ENCODE measurements at places on chromosomes 3 and 15.

- DNase-seq = no peak
Observed at GRCh38 chr15:90209591-90209990, 8.5 kb downstream of the SEMA4B start.

DNA sequence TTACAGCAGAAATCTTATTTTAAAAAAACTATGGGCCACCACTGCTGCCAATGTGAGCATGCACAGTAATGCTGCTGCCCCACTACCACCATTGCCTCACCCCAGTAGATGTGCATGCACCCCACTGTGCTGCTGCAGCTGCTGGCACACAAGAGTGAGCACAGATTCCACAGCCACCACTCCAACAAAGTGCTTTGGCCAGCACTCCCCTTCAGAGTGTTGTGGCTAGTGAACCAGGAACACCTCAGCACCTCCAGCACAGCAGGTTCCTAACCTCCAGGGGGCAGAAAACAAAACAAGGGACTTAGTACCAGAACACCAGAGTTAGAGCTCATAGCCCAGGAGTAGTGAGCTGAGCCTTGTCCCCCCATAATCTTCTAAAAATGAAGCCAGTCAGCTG, 629.6 kb downstream of the PYDC2 start:
- no peak for DNase-seq

DNA sequence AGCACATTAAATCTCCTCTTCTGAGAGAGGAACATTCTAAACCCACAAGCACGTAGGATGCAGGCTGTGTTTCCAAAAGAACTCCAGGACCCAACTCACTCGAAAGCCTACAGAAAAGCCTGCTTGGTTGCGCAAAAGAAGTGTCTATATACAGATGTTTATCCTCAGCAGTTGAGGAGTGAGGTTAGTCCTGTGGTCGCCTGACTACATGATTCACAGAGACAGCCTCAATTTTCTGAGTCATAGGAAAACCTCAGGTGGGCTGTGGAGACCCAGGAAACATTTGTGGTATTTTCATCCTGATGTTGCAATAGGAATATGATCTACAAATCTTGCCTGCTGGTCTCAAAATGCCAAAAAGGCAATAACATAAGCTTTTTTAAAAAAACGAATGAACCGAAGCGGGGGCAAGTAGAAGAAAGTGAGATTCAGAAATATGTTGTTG, 183.8 kb upstream of the THRB start:
- no peak for DNase-seq

GRCh38 chr15:68217341-68217740, 12.2 kb downstream of the CLN6 start:
- DNase-seq = no peak

DNA sequence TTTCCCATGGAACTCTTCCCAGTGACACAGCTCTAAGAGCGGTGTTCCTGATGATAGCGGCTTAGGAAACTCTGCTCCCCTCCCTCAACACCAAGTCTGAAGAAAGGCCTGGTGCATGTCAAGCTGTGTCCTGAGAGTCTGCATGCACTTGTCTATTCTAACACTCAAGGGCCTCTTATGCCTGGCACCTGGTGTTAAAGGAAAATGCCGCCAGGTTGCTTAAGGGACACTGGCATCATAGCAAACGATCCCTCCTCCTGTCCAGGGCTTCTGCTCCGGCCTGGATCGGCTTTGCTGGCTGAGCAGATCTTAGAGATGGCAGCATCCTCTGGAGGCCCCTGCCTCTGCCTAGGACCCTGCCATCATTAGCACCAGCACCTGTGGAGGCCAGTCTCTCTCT, 121.7 kb downstream of the MEGF11 start:
- no peak for DNase-seq

- no peak for DNase-seq
Observed at GRCh38 chr15:24675332-24676144, at the start of gene NPAP1. TSS of gene NPAP1 (plus strand) at chr15:24675775. CDS start at chr15:24675868, 93 bp downstream.

- DNase-seq = no peak
Observed at GRCh38 chr3:64291345-64291744, 66.1 kb upstream of the PRICKLE2 start.

- no peak for DNase-seq
Observed at GRCh38 chr3:72628065-72628464, 220.2 kb downstream of the SHQ1 start.

- no peak for DNase-seq
Observed at GRCh38 chr3:162632672-162633071, 1136.1 kb downstream of the OTOL1 start.

Measured in left renal cortex interstitium (tissue), 4 donors.